ENCODE measurements at places on chromosomes 7 and 10.
A peak's percentile ranks its signal among the peaks of the same experiment; 100 is the strongest.

DNA sequence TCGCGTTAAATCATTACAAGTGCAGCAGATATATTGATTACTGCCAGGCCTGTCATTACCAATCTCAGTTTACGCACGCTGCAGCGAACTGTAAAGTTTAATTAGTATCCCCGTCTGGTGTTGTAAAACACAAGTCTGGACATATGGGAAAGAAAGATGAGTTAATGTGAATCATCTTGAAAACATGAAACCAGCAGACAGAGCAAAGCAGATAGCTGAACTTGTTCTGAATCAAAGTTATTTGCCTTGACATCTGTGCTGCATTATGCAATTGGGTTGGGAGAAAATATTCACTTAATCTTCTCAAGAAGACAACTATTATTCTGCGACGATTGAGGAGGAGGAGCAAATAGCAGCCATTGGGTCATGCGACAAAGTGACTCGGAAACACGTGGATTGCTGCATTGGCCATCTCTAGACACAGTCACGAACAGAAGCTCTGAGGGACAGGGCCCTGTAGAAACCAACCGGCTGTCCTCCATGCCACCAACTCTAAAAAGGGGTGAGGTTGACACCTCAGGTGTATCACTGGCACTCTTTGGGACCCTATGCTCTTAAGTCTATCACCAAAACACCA lies 156.3 kb upstream of the C7orf33 start:
- no peak for DNase-seq

GRCh38 chr10:4181081-4181480 lies 396.1 kb upstream of the KLF6 start:
- DNase-seq: no peak

DNA sequence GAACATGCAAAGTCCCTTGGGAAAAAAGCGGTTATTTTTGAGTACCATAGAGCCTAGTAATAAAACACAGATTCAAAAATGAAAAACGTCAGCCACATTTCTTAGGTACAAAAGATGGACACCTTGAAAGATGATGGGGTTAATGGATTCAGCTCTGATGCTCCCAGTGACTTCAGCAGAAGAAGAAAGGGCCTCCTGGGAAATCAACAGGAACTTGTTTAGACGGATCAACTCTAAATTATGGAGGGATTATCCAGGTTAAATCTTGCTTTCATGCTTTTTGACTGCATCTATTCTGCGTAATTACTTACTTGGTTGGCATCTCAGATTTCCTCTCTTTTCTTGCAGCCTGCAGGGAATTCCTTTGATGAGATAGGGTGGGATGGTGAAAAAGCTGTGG lies 82.5 kb downstream of the TMEM178B start:
- no peak for DNase-seq

DNA sequence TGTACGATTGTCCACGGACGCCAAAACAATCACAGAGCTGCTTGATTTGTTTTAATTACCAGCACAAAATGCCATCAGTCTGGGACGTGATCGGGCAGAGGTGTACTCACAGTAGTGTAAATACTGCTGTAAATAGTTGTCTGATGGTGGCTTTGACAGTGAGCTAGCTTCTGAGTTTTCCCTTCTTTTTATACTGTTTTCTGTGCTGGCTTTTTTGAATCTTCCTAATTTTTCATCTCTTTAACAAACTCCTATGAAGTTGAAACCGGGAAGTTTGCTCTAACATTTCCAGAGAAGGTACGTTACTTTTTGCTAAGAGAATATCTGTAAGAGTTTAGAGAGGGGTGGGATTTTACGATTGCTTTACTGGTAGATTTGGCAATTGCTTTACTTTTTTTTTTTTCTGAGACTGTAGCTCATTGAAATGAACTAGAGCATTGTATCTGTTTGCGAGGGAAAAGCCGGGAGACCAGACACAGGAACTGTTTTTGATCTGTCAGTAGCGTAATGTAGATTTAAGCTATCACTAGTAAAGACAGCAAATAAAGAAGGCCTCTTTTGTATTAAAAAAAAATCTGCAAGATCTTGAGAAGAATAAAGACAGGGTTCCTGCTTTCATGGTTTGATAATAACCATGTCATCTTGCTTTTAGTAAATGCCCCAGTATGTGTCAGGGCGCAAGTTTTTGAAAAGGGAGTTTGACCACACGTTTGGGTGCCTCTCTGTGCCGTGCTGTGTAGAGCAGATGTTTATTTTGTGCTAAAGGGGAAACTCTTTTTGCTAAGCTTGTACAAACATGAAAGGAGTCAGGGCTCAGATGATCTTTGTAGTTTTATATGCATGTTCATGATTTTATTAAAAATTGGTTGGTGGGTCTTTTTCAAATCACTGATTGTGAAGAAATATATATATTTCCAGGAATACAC lies 712 bp downstream of the FOXP2 start:
- no peak for DNase-seq

DNA sequence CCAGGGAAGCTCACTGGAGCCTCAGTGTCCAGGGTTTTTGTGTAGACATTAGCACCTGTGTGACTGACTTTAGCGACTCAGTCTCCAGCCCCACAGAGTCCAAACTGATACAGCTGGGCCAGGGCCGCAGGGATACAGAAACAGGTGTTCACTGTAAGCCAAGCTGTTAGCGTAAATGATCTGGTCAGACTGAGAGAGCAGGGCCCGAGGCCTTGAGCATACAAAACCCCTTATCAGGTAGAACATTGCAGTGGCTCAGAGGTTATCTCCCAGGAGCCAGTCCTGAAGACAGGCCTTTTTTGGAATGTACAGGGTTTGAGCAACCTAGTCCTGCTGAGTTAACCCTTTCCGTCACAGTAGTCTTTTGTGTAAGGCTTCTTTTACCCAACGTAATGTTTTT lies 25.0 kb downstream of the LHPP start:
- peak; percentile 56 for DNase-seq

DNA sequence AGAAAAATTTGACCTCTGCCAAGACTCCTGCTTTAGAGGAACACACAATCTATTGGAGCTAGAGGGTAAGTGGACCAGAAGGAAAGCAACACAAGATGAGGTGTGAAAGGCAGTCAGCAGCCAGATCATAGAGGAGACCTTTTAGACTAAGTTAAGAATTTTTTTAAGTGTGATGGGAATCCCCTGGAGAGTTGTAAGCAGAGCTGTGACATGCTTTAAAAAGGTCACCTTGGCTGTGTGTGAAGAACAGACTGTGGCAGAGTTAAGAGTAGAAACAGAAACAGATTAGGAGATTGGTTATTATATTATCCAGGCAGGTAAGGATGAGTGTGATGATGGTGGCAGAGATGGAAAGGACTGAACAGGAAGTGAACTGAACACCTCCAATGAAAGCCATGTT lies 23.5 kb downstream of the CPEB3 start:
- no peak for DNase-seq

GRCh38 chr7:25084821-25085220 lies 40.2 kb downstream of the CYCS start:
- DNase-seq: no peak

GRCh38 chr10:96053985-96054384 lies 10.6 kb downstream of the CCNJ start:
- DNase-seq: no peak

DNA sequence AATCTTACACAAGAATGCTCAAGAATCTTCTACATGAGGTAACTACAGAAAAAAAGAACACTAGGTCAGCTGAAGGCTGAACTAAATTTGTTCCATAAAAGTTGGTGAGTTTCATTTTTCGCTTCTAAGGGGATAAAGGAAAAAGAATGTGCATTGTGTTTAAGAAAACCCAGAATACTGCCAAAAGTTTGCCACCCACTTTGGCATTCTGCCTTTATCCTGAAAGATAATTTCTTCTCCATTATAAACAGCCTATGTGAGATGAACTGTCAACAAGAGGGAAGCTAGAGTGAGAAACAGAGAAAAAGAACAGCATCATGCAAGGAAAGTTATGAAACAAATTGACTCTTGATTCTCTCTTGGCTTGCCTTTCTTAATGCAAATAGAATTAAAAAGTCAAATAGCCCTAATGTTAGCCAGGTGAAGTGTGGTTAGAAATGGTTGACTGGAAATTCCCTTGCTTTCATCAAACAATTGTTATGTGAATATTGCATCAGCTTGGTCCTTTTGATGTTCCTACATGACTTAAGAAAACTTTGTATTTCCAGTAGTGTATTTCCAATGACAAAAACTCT lies 25.8 kb downstream of the STEAP1 start:
- no peak for DNase-seq

- no peak for DNase-seq
Measured at GRCh38 chr7:200704-201103, 8.3 kb downstream of the FAM20C start.

DNA sequence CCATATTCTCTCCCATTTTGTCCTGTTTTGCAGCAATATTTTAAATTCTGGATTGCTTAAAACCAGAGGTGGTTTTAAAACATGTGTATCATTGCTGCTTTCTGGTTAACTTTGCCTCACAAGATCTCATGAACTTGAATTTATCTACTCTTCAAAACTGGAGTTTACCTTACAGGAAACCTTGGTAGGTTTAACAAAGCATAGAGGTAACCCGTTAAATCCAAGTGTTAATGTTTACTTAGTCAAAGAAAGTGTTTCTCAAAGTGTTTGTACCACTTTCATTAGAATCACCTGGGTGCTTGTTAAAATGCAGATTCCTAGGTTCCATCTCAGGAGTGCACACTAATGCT lies 44.0 kb upstream of the VDAC2 start:
- no peak for DNase-seq

DNA sequence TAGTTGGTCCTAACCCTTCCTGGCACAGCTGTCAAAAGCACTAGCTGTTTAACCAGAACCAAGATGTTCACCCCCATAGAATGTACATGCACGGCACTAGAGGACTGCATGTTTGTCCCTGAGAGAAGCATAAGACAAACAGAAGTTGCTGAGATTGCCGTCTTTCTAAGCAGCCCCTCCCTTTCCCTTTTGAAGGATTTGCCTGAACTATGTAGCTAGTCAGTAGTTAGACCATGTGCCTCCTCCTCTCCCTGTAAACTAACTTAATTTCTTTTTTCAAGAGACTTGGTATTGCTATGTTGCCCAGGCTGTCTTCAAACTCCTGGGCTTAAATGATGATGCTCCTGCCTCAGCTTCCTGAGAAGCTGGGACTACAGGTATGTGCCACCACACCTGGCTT lies 40.7 kb downstream of the TBC1D12 start:
- no peak for DNase-seq

DNA sequence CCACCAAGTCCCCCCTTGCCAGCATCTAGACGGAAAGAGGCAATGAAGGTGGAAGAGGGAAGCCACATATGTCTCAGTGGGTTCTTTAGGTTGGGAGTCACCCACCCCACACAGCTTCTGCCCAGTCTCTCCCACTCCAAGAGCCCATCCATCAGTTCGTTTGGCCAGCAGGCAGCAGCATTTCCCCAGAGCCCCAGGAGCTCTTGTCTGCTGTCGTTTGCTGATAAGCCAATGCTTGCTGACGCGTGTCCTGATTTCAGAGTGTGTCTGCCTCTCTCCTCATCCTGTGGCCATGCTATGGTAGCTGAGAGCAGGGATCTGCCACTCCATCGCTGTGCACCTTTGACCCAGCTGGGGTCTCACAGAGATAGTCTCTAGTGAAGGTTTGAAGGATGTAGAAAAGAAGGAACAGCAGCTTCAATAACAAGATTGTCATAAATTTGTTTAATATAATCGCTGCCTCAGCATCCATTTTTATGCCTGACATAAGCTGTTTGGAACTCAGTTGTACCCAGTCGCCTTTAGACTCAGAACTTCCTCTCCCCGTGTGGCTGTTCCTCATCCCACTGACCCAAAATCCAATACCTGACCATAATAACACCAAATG lies 39.4 kb upstream of the GDF10 start:
- DNase-seq: no peak

- no peak for DNase-seq
Measured at GRCh38 chr10:70053218-70053840, 683 bp downstream of the MACROH2A2 start.

- no peak for DNase-seq
Measured at GRCh38 chr7:42002654-42003053, 234.4 kb downstream of the GLI3 start.

GRCh38 chr10:103969436-103969835 lies 2.5 kb downstream of the SLK start:
- DNase-seq: no peak
